ENCODE measurements at places on chromosomes 12 and 14. TPM values are rescaled to one million over a fixed set of nuclear protein-coding genes. Genes with fewer than 3 reads are reported as not detected.

DNA sequence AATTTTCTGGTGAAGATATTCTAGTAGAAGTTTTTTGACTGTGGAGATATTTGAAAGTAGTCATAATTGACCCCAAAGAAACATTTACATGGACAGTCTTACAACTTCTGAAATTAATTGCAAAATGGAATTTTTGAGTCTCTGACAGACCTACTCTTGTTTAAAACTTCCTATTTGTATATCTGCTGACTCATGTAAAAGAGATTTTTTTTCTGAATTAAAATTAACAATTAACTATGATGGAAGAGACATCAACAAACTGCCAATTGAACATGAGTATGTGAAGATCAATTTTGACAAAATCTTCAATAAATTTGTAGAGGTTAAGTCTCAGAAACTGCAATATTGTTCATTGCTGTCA, 108.5 kb upstream of the MAX start:
- no peak overlapping the region for H3K27ac ChIP-seq
- H3K27me3 ChIP-seq: no peaks in the 10 kb centered on the region
- DNase-seq: no peak
- H3K4me1 ChIP-seq: peaks cover 39% of the 10 kb centered on the region

DNA sequence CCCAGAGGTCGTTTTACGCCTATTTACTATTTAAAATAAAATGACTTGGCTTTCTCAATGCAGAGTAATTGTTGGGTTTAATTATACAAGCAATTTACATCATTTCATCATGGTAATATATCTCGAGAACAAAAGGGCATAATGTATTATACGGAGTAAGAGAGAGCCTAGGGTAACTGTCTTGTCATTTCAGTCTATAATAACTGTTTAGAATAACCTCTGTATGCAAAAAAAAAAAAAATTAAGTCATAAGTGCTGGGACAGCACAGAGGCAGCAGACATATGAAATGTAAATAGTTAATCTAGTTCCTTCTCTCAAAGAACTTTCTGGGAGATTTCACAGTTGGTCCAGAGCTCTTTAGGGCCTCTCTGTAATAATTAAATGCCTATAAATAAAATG, 284.9 kb downstream of the TMTC2 start:
- no peak overlapping the region for H3K4me3 ChIP-seq
- H3K27ac ChIP-seq: no peak overlapping the region
- no peaks in the 10 kb centered on the region for H3K36me3 ChIP-seq
- peaks cover 3% of the 10 kb centered on the region for H3K4me1 ChIP-seq
- no peaks in the 10 kb centered on the region for H3K27me3 ChIP-seq

DNA sequence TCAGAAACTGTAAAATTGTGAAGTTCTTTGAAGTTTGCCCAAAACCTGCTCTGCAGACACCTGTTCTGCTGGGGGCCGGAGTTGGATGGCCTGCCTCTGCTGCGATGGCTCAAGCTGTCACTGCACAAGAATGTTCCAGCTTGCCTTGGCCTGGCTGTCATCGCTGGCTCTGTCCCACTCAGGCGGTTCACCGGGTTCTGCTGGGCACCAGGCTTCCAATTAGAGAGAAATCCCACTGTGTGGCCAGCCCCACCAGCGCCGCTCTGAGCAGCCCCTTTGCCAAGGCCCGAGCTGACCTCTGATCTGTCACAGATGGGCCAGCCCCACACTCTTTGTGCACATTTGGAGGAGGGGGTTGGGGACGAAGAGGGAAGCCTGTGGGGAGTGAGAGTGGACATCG, 71.7 kb upstream of the GPATCH2L start:
- H3K4me3 ChIP-seq: no peak overlapping the region
- no peak for DNase-seq
- no peak overlapping the region for H3K27ac ChIP-seq

The RIMBP2 gene
- total RNA-seq: 2.3 TPM

GRCh38 chr12:40969796-40970195, 218.3 kb upstream of the PDZRN4 start:
- DNase-seq: no peak
- H3K36me3 ChIP-seq: no peaks in the 10 kb centered on the region
- H3K27ac ChIP-seq: no peak overlapping the region
- H3K4me1 ChIP-seq: no peaks in the 10 kb centered on the region
- no peak overlapping the region for H3K4me3 ChIP-seq

The TGM1 gene
- 2.6 TPM for total RNA-seq

Data from spleen (tissue), 13 donors.